ENCODE measurements at places on chromosomes 2 and 18. TPM values are rescaled to one million over a fixed set of nuclear protein-coding genes. Genes with fewer than 3 reads are reported as not detected.

DYSF gene
- polyA plus RNA-seq, result 2.6 TPM

ZAP70 gene
- polyA plus RNA-seq, result 3.9 TPM

CXCR1 gene
- polyA plus RNA-seq, result 0.11 TPM

LONRF2 gene
- 0.51 TPM for polyA plus RNA-seq

SP140 gene
- polyA plus RNA-seq, result 0.71 TPM

CROCC2 gene
- polyA plus RNA-seq, result 0.16 TPM
